CMK (cell line): ENCODE measurements at places on chromosomes 11 and 22.

DNA sequence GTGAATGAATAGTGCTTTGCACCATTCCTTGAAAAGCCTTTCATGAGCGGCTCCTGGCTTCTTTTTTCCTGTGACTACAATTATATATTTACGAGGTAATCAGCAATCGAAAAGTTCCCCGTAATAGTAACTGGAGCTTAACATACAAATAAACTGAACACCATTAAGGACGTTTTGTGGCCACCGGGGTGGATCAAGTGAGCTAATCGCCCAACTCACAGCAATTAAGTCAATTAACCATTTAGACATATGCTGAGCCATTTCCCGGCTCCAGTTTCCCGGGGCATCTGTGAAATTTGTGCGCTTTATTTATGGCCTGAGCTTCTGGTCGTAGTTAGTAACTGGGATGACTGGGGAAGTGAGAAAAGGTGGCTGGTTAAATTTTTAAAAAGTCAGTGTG, 465.2 kb downstream of the MIAT start:
- DNase-seq: no peak

DNA sequence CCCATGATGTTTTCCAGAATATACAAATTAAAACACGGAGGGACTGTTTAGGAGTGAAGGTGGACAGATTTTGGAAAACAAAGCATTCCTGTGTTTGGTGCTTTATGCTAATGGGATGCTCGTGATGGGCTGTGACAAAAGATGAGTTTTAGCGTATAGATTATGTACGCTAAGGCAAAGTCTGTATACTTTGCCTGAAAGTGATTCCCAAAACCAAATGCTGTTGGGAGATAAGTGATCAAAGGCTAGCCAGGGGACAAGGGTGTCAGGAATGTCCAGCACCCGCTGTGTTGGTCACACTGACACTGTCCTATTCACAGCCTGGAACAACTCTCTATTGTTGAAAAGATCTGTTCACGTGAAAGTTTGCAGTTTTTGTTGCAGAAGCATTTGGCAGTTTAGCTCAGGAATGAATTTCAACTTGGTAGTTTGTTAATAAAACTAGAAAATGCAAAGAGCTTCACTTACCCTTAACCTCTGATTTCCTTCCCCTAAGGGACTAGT, 1.5 kb downstream of the JAM3 start:
- DNase-seq: no peak

- no peak for DNase-seq
Observed at GRCh38 chr11:11979488-11980117, 28.8 kb downstream of the DKK3 start.

DNA sequence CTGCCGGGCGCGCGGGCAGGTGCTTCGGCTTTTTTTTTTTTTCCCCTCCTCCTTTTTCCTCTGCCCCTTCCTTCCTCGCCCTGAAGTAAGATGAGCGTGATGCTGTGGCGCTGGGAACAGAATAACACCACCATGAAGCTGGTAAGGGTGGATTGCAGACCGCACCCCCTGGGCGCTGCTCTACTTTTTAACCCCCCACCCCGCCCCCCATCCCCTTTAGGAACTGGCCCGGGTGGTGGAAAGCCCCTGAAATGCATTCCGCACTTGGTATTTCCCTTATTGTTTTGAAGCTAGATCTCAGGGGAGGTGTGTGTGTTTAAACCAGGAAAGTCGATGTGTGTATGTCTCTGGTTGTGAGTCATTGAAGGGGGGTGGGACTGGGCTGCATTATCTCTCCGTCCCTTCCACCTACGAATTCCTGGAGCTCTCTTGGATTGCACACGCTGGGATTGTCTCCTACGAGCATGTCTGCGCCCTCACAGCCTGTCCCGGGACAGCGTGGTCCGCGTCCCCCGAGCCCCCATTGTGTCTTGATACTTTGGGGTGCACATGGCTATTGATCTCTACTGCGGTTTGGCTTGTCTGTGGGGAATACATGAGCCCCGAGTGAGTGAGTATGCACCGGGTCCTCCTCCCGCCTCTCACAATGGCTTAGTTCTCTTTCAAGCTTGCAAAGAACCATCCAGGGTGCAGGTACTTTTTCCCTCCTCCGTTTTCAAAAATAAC, 64.9 kb downstream of the NAV2 start:
- no peak for DNase-seq

- DNase-seq: no peak
Observed at GRCh38 chr11:73034331-73034730, 107.8 kb downstream of the FCHSD2 start.

GRCh38 chr11:6650104-6650503, 5.5 kb downstream of the DCHS1 start:
- no peak for DNase-seq

DNA sequence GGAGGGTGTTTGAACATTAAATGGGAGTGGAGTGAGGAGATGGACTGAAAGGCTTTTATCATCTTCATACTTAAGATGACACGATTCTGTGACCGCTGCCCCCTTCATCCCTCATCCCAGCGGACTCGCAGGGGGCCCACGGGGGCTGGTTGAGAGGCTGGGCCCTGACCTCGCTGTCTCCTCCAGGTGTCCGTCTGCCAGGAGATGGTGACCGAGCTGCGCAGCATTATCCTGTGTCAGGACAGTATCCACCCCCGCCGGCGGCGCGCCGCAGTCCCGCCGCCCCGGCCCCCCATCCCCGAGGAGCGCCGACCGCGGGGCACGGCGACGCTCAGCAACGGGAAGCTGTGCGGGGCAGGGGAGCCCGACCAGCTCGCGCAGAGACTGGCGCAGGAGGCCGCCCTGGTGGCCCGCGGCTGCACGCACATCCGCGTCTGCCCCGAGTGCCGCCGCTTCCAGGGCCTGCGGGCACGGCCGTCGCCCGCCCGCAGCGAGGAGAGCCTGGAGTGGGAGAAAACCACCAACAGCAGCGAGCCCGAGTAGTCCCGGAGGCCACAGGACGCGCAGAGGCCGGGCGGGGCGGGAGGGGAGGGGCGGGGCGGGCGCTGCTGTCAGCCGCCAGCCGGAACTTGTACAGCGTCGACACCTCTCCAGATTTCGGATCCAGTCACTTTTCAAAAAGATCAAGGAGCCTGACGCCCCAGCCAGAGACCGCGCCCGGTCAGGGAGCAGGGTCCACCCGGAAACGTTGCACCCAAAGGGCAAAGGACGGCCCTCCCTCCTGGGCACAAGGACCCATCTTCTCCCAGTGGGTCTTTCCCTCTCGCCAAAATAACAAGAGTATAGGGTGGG, 38.0 kb upstream of the TBCEL start:
- peak; percentile 20 for DNase-seq

DNA sequence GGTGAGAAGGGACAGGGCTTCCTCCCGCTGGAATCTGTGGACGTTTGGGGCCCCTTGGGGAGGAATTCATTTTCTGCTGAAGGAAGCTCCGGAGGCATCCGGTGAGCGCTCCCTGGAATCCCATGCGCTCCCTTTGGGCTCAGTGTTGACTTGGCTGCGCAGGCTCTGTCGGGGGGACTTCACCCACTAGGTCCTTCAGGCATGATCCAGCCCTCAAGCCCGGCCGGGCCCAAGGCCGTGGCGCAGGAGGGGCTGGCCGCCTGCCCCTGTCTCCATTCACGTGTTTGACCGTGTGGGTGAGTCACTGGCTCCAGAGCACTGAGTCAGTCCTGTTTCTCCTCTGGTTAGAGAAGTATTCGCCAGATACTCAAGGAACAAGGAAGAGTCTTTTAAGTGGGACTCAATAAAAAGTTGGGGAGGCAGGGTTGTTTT, 1.4 kb downstream of the CTTN start:
- DNase-seq: no peak

DNA sequence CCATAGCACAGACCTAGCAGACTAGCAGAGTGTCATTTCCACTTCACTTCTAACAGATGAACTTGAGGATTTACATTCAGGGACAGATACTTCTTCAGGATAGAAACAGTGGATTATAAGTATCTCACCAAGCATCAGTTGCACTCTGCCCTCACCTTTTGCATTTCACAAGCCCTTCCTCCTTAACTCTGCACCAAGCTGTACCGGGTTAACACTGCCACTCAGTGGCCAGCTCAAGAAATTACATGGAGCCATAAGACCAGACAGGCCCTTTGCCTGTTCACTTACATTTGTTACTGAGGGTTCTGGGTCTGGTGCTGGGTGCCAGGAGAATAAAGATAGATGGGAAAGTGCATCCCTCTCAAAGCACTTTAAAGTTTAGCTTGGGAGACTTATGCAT, 309.8 kb downstream of the SHANK2 start:
- DNase-seq: peak; percentile 44

GRCh38 chr11:26191193-26191592, 140.7 kb upstream of the ANO3 start:
- DNase-seq: no peak

GRCh38 chr22:31343235-31344191, 2.6 kb downstream of the PATZ1 start:
- peak; percentile 41 for DNase-seq

GRCh38 chr11:118511601-118512000, 15.7 kb upstream of the TTC36 start:
- DNase-seq: no peak
